ENCODE measurements at places on chromosomes 4 and X.

- no peak overlapping the region for H3K4me3 ChIP-seq
These were observed 58.5 kb upstream of the PITX2 start for GRCh38 chr4:110681381-110681780.

GRCh38 chr4:168648929-168649328 lies 152.1 kb downstream of the PALLD start:
- no peak for DNase-seq
- no peaks in the 10 kb centered on the region for H3K36me3 ChIP-seq
- peaks cover 14% of the 10 kb centered on the region for H3K4me1 ChIP-seq
- no peak overlapping the region for H3K4me3 ChIP-seq

DNA sequence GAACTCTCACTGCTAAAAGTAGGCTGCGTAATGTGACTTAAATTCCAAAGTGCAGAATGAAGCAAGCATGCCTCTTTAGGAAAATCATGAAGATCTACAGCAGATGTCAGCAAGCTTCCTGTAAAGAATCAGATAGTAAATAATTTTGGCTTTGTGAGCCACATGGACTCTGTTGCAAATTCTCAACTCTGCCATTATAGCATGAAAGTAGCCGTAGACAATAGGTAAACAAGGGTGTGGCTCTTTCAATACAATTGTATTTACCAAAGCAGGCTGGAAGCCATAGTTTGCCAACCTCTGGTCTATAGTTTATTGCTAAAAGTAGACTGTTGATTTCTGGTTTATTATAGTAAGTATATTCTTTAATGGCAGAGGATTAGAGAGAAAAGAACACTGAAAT lies 80.3 kb upstream of the FAM9B start:
- H3K36me3 ChIP-seq, result no peaks in the 10 kb centered on the region
- DNase-seq, result no peak
- no peak overlapping the region for H3K4me3 ChIP-seq
- H3K27me3 ChIP-seq, result no peaks in the 10 kb centered on the region
- H3K27ac ChIP-seq, result no peak overlapping the region

- no peak overlapping the region for H3K4me3 ChIP-seq
- H3K27ac ChIP-seq, result no peak overlapping the region
- H3K36me3 ChIP-seq, result no peaks in the 10 kb centered on the region
- H3K27me3 ChIP-seq, result no peaks in the 10 kb centered on the region
These were observed 137.4 kb downstream of the GRIA2 start for GRCh38 chr4:157357887-157358286.

DNA sequence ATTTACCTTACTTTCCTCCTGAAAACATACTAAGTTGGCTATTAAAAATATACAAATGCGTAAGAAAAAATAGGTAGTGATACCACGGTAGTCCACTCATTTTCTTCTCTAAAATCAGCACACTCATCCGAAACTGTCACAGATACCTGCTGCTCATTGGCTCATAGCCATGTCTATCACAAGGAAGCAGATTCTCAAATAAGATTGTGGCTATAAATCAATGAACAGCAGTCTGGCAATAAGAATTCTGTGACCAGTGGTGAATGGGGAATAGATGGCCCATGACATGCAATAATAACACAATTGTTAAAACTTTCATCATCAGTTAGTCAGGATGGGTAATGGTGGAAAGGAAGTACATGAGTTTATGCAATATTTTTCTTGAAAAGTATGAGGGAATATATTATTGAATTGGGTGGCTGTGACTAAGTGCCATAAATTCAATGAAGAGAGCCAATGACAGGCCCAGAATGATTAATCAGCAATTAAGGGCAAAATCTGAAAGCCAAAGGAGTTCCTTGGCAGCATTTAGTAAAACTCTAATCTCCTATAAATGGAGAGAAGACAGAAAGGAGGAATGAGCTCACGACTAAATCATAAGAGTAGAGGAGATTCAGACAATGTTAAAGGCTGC lies 202.3 kb upstream of the NEIL3 start:
- peaks cover 10% of the 10 kb centered on the region for H3K4me1 ChIP-seq
- no peaks in the 10 kb centered on the region for H3K36me3 ChIP-seq
- H3K27me3 ChIP-seq, result no peaks in the 10 kb centered on the region
- no peak for DNase-seq
- no peak overlapping the region for H3K4me3 ChIP-seq
- no peak overlapping the region for H3K27ac ChIP-seq

GRCh38 chr4:10460313-10461047 lies 3.3 kb upstream of the ZNF518B start:
- DNase-seq, result no peak
- H3K36me3 ChIP-seq, result no peaks in the 10 kb centered on the region
- peaks cover 3% of the 10 kb centered on the region for H3K4me1 ChIP-seq
- no peaks in the 10 kb centered on the region for H3K27me3 ChIP-seq
- peak overlapping the region; percentile 68 for H3K4me3 ChIP-seq

DNA sequence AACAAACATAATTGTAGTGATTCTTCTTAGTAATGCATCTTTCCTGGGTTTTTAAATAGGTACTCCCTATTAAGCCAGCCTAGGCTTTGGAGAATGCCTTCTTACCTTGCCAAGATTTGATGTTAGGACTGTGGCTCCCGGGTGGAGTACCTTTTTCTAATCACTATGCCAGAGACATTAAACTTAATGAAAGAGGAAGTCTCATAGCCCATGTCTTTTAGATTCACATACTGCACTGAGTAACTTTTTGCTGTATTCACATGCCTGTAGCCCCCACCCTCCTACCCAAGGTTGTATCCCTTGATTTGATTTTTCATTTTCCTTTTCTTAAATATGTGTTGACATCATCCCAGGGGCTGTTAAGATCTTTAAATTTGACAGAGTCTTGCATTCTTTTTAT lies 104.2 kb upstream of the TLR2 start:
- H3K4me3 ChIP-seq, result no peak overlapping the region
- DNase-seq, result no peak
- H3K27me3 ChIP-seq, result no peaks in the 10 kb centered on the region
- H3K4me1 ChIP-seq, result no peaks in the 10 kb centered on the region
- H3K36me3 ChIP-seq, result peaks cover 3% of the 10 kb centered on the region

- no peaks in the 10 kb centered on the region for H3K27me3 ChIP-seq
- DNase-seq, result no peak
- H3K36me3 ChIP-seq, result peaks cover 48% of the 10 kb centered on the region
- H3K4me3 ChIP-seq, result no peak overlapping the region
- H3K27ac ChIP-seq, result no peak overlapping the region
- H3K4me1 ChIP-seq, result no peaks in the 10 kb centered on the region
These were observed 11.3 kb downstream of the UBA1 start for GRCh38 chrX:47204970-47205369.

DNA sequence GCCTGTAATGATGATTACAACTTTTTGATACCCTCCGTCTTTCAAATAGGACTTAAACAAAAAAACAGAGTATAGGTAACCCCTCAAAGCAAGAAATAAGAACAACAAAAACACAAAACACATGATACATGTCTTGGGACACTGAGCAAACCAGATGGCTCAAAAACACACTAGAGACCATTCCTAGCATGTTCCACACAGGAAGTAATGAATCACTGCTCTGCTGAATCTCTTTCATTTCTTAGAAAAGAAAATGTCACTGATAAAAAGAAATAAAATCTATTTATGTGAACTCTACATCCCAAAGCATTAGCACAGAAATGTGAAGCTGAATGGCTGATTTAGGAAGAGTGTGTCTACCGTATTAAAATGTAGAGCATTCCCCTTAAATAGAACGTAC lies 134.5 kb upstream of the IL15 start:
- H3K27me3 ChIP-seq, result no peaks in the 10 kb centered on the region
- no peak for DNase-seq
- H3K27ac ChIP-seq, result no peak overlapping the region
- H3K4me3 ChIP-seq, result no peak overlapping the region

- DNase-seq, result no peak
- no peak overlapping the region for H3K4me3 ChIP-seq
- H3K4me1 ChIP-seq, result no peaks in the 10 kb centered on the region
- no peaks in the 10 kb centered on the region for H3K27me3 ChIP-seq
- no peaks in the 10 kb centered on the region for H3K36me3 ChIP-seq
- no peak overlapping the region for H3K27ac ChIP-seq
These were observed 92.1 kb downstream of the SH3KBP1 start for GRCh38 chrX:19795307-19795706.

Data from thoracic aorta (tissue), 2 donors.